ENCODE measurements at places on chromosomes 13 and 19.

DNA sequence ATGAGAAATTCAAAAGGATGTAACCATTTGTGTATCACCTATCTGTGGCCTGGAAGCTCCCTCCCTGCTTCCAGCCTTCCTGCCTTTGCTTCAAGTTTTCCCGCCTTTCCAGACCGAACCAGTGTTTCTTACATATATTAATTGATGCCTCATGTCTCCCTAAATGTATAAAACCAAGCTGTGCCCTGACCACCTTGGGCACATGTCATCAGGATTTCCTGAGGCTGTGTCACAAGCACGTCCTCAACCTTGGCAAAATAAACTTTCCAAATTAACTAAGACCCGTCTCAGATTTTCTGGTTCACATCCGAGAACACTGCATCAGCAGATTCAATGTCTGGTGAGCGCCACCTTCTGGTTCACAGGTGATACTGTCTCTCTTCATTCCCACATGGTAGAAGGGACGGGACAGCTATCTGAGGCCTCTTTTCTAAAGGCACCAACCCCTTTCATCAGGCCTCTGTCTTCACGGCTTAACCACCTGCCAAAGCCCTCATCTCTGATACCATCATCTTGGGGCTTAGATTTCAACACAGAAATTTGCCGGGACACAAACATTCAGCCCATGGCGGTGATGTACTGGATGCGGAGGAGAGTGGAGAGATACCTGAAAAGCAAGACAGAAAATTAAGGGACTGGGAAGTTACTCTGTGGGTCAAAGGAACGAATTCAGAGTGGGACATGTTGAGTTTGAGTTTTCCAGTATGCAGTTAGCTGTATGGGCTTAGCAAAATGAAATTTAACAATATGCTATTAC lies 58.7 kb upstream of the PABPC3 start:
- peak; percentile 46 for DNase-seq

DNA sequence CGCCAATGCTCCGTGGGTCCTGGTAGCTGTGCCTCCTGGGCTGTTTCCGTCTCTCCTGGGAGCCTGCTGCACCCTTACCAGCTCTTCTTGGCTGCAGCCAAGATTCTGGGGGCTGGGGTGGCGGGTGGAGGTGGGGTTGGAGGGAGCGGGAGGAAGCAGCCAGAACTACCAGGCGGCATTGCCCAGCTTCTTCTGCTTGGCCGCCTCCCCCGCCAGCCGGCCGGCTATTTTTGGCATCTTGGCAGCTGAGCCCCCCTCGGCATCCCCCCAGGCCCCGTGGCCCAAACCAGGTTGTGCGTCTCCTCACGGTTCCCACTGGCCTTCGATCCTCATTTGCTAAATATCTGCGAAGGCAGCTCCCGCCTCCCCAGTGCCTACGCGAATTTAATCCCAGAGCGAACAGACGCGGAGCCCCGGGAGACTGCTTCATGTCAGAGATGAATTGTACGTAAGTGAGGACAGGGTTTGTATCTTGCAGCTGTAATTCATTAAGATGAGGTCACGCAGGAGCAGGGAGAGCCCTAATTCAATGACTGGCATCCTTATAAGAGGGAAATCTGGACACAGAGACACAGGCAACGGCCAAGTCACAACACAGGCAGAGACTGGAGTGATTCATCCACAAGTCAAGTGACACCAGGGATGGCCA lies 12.8 kb upstream of the PEAK3 start:
- no peak for DNase-seq

GRCh38 chr19:30153326-30154210 lies 211.5 kb downstream of the URI1 start:
- no peak for DNase-seq

DNA sequence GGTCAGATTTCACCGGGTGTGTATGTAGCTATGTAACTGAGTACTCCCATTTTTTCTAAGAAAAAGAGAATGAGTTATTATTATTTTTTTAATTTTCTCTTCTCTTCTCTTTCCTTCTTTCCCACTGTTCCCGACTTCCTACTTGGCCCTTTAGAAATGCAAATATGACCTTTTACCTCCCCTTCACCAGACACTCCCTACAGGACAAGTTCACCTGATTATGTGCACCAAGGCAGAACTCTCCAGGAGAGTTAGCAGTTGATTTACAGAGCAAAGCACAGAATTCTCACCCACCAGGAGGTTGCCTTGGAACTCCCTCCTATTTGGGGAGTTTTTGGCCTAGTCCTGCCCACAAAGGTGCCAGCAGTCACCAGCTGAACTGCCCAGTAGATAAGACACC lies 49.5 kb upstream of the GPR12 start:
- no peak for DNase-seq

- no peak for DNase-seq
These were observed 188.9 kb downstream of the COL4A1 start for GRCh38 chr13:110118106-110118505.

GRCh38 chr13:29156136-29156535 lies 336.0 kb downstream of the MTUS2 start:
- no peak for DNase-seq

GRCh38 chr19:17424743-17425365 lies 5.0 kb downstream of the MVB12A start:
- peak; percentile 48 for DNase-seq

Data from MV-4-11 (cell line).